ENCODE measurements at places on chromosomes 11 and 22.

DNA sequence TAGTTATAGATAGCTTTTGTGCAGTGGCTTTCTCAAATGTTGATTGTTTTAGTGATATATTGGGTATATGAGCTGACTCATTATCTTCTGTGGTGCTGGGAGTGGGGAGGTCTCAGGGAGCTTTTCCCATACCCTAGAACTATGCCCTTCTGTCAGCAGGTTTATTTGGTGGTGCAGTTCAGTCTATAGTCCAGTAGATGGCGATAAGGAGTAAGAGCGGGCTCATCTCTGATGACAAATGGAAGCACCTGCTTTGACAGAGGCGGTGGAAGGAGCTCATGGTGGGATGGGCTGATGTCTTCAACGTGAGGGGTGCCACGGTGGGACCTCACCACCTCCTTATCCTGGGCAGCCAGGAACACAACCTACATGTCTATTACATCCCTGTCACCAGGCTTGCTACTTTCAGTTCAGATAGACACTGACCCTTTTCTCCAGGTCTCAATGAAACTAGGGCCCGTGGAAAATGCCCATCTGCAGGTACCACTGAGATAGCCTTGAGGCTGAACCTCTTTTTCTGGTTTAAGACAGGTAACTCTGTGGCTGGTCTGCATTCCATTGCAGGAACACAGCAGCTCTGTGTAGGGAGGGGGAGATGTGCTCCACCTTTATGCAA lies 13.0 kb upstream of the OR6A2 start:
- no peak for DNase-seq

DNA sequence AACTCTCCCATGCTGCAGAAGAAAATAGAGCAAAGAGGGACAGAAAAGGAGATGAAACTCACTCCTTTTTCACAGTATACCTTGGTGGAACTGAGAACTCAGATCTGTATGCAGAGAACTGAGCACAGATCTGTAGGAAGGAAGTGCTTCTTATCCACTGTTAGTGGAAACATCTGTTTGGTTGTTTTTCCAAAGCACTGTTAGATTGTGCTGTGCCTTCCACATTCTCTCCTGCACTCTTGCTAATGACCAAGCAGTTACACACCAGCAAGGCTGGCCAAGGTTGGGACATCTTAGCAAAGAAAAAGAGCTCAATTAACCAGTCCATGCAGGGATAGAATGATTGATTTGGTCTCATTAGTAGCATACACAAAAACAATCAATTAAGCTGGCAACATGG lies 20.1 kb upstream of the SIK2 start:
- no peak for DNase-seq

DNA sequence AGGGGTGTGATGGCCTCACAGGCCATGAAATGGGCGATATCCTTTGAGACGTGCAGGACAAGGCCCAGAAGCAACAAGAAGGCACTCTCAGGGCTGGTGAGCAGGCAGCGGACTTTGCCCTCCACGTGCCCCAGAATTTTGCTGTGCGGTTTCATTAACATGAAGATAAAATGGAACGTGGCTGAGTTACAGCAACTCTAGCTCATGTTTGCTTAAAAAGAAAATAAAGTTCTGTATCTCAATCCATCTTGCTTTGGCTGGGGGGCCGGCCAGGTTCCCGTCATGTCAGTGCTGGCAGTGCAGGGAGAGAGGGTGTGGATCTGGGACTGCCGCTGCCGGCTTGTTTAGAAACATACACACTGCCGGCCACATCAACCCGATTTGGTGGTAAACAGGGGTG lies 370.1 kb downstream of the OPCML start:
- no peak for DNase-seq

DNA sequence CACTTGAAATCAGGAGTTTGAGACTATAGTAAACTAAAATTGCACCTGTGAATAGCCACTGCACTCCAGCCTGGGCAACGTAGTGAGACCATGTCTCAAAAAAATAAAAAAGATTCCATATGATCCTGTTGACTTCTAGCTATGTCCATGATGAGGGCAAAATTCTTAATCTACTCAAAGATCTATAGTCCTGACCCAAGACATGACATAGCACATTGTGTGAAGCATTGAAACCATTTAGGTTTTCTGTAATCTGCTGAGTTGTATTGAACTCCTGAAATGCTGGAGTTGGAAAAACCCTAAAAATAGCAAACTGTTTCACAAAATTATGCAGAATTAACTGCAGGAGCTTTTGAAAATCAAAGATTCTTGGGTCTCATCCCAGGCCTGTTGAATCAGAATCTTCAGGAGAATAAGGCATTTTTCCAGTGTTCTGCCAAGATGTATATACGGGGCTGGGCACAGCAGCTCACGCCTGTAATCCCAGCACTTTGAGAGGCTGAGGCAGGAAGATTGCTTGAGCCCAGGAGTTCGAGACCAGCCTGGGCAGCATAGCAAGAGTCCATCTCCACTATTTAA lies 29.8 kb upstream of the LDHA start:
- DNase-seq = no peak

DNA sequence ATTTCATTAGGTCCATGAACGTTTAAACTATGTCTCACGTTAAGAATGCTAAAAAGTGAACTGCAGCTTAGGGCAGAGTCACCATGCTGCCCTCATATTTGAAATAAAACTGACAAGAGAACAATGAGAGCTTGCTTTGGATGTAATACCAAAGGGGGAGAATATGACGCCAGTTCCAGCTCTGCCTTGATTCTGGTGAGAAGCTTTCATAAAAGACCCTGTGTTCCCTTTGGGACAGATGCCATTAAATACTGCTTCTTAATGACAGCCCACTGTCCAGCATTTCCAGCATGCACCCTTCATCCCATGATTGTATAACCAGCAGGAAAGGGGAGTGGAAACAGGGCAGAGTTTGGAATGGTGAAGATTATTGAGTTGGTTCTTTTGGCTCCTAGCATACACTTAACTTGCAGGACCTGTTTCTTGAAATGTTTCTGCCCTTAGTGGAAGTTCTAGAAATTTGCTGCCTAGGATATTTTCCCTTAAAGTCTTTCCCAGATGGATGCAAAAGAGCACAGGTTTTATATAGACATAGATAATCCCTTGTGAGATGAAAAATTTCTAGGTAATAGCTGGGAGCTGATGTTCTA lies 139.3 kb upstream of the LDLRAD3 start:
- no peak for DNase-seq

DNA sequence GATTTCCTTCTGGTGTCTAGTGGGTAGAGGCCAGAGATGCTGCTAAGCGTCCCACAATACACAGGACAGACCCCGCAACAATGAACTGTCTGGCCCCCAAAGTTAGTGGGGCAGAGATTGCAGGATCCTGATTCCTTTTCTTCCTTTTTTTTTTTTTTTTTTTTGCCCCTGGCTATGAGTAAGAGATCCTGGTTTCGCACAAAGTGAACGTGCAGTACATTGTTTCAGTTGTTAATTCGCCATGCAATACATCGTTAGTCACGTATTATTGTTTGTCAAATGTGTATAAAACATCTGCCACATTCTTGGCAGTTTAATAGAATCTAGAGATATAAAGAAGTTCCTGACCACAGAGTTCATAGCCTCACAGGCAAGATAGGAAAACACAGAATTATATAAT lies 20.2 kb downstream of the ST3GAL4 start:
- no peak for DNase-seq

- DNase-seq = no peak
These were observed 1.2 kb downstream of the TRABD start for GRCh38 chr22:50186761-50187523.

GRCh38 chr11:61019037-61019831 lies 47.8 kb downstream of the CD6 start:
- no peak for DNase-seq

GRCh38 chr11:119337581-119338317 lies 2.9 kb downstream of the C1QTNF5 start:
- DNase-seq = no peak

DNA sequence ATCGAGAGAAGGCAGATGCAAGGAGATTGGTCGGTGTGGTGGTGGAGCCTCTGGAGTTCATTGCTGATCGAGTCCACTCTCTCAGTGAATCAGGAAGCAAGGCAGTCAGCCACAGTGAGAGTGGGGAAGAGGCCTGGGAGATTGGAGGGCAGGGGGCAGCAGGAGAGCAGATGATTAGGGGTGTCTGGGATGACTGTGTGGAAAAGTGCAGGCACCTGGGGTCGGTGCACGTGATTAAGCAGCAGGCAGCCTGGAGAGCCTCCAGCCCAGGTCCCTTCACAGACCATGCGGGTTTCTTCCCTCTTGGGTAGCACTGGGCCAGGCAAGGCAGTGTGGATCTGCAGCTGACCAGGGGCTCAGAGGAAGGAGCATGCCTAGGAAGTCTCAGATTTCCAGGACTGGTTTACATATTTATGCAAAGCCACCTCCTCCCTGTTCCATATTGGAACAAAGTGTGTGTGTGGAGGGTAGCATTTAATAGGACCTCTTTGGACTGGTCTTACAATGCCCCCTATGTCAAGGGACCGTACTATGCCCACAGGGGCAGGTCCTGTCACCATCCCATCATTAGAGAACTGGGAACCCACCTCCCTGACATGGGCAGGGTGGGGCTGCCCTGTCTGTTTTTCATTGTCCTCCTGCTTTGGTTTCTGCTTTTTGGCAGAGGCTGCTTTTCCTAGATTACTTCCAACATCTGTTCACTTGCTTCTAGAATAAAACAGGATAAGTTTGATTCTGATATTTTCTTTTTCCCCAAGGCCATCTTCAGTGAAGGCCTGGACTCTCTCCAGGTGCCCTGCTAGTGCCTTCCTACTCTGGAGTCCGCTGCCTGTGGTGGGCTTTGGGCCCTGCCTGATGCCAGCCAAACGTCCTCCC lies 14.0 kb upstream of the GDPD5 start:
- DNase-seq = no peak

DNA sequence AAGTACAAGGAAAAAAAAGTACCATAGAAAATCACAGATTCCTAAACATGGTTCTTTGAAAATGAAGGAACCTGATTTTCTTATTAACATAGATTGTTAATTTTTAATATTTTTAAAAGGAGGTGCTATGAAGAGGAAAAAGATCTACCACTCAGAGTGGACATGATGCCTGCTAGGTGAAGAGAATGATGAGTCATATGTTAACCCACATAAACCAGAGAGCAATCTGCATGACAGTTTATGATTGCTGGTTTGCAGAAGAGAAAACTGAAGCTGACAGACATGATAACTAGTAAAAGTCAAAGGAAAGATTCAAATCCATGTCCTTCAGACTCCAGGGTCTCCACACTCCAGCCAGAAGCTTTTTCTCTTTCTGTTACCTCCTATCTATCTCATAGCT lies 1231.7 kb downstream of the LRRC4C start:
- DNase-seq = no peak

DNA sequence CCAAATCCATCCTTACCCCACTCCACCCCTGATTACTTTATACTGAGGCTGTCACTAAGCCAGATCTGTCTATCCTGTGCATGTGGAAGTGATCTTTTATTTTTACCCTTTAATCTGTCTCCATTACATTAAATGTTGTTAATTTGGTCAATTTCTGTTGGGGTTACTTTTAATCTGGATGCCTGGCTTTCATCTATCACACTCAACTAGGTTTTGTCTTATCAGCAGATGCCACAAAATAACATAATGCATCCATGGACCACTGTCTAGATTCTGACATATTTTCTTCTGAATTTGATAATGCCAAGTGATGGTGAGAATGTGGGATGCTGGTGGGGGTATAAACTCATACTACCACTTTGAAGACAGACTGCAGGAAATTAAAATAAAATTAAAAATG lies 108.4 kb downstream of the FDX1 start:
- no peak for DNase-seq

GRCh38 chr11:124761301-124762104 lies 587 bp downstream of the ESAM start:
- DNase-seq = no peak

GRCh38 chr11:129040934-129041333 lies 98.3 kb upstream of the TP53AIP1 start:
- no peak for DNase-seq

DNA sequence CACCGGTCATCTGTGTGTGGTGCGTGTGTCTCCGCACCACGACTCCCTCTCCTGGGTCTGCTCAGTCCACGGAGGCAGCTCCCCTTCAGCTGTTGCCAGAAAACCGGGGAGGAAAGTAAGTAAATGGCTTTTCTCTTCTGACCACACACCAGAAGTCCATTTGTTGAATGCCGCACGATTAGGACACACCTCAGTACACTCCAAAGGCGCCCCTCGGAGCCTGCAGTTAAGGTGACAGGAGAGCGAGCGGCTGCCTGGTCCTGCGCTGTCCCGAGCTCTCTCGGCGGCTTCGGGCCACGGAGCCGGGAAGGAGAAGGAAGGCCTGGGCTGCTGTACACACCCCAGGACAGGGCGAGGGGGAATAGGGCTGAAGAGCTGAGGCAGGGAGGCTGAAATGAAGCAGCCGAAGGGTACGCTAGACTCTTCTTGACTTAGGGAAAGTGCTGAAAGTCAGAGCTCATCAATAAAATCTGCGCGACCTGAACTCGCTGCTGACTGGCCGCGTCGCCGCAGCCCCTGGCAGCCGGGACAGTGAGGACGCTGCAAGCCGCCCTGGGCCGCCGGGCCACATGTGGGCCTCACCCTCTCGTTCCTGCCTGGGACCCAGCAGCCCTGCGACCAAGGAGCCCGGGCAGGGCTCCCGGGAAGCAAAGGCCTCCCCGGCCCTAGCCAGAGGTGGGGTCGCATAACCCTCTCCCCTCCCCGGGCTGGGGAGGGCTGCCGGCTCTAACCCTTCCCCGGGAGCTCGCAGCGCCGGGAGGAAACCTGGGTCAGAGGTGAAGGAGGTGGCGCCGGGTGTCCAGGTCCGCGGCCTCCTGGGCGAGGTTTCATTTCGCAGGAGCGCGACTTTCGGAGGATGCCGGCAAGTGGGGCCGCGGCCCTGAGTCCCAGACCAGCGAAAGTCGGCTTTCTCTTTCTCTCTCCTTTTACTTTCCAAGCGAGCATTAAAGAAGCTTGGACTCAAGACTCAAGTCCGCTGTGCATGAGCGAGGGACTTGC lies 1.6 kb upstream of the PAX6 start:
- DNase-seq = no peak

DNA sequence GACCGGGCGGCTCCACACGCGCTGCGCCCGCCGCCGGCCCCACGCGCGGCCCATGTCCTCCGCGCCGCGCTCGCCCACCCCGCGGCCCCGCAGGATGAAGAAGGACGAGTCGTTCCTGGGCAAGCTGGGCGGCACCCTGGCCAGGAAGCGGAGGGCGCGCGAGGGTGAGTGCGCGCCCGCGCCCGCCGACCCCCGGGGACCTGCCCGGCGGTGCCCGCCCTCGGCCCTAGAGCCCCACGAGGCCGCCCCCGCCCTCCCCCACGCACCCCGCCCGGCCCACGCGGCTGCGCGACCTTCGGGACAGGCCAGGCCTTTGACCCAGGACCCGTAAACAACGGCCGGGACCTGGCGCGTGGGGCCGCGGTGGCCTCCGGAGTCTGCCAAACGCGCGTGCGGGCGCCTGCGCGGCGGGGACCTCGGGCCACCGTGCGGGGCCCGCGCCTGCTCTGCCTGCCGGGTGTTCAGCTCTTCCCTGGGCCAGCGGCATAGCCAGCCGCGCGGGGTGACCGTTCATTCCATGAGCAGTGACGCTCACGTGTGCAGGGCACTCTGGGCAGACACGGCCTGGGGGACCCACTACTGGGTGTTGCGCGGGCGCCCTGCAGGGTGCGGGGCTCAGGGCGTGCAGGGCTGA lies at the start of gene PARVB:
TSS of gene PARVB (plus strand) at position 15 of the 634 bp plus-strand sequence. CDS start at position 53, 38 bp downstream.
- DNase-seq = no peak

Data from T-helper 22 cell (primary cell).